ENCODE measurements at places on chromosomes 3 and 15.

GRCh38 chr3:48409291-48410201 lies 20.3 kb downstream of the PLXNB1 start:
- DNase-seq, result no peak

DNA sequence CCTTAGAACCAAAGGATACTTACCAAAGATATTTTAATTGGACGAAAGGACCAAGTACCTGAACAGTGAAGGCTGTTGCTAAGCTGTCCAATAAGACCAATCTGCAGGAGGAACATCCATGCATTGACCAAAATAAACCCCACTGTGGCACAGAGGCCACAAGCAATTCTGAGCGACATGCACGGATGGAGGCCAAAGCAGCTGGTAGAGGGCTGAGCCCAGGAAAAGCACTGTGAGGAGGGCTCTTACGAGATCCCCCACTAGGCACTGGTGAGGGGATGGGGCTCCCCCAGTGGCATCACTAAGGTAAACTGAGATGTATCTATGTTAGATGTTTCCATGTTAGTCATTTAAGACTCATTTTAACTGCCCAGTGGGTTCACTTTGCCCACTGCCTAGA lies 720.2 kb upstream of the LMCD1 start:
- no peak for DNase-seq

GRCh38 chr3:138011722-138012121 lies 1.8 kb downstream of the CLDN18 start:
- no peak for DNase-seq

- DNase-seq, result no peak
These were observed 28.3 kb upstream of the HERC1 start for GRCh38 chr15:63861946-63862517.

DNA sequence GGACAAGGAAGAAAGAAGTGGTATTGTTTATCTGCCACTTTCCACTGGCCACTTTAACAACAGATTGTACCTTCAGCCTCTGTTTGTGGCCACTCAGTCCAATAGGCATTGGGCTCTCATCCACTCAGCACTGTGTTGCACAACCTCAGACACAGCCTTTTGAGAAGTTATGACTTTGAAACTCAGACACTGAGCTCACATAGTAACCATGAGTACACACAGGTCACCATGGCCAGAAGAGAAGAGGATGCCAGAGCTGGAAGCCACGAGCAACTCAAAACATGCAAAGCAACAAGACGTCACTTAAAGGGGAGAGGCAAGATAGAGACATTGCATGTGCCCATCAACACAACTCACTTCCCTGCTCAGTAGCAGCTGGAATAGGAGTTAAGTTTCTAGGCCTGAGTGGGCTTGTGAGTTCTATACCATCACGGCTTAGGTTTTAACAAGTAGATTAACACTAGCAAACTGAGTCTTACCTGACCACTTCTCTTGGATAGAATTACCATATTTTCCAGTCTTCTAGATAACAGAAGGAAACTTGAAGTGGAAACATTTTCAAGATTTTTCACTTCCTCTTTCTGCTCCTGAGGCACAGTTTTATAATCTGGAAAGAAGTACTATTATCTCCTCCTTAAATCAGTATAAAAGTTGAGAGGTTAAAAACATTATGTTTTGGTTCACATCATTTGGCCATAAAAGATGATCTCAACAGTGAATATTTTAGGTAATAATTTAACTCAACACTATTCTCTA lies 103.5 kb downstream of the IMPG2 start:
- no peak for DNase-seq

DNA sequence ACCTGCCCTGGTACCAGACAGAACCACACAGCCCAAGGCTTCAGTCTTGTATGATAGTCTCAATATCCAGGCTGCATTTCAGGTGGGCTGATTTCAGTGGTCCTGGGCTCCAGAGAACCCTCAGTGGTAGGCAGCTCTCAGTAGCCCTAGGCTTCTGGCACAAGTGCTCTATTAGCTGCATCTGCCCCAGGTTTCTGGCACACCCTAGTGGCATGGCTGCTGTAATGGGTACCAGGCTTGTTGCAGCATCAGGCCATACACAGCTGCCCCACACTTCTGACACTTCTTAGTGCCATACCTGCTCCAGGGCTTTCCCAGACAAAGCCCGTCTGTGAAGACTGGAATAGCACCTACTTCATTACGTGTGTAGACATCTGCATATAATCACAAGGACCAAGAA lies 1062.2 kb upstream of the EPHA6 start:
- DNase-seq, result no peak

GRCh38 chr3:26099692-26100091 lies 309.8 kb downstream of the OXSM start:
- DNase-seq, result no peak

DNA sequence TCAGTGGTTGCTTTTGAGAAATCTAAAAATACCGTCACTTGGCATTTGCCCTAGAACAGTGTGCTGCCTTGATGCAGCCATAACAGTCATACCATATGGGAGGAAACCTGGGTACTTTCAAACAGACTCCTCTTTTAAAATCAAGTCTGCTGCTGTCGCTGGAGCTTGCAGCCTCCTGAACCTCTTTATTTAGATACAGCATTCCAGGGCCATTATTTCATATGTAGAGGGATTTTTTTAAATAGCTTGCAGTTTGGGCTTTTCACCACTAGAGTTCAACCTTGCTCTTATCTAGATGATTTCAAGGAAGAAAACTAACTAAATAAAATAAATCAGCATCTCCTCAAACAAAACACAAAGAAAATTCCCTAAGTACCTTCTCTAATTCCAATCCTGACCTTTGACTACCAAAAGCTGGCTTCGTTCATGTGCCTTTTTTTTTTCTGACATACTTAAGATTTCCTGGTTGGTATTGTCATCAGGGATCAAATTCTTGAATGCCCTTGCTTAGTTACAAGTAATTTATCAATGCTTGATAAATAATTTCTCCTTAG lies 111.6 kb downstream of the KBTBD8 start:
- DNase-seq, result peak; percentile 19

DNA sequence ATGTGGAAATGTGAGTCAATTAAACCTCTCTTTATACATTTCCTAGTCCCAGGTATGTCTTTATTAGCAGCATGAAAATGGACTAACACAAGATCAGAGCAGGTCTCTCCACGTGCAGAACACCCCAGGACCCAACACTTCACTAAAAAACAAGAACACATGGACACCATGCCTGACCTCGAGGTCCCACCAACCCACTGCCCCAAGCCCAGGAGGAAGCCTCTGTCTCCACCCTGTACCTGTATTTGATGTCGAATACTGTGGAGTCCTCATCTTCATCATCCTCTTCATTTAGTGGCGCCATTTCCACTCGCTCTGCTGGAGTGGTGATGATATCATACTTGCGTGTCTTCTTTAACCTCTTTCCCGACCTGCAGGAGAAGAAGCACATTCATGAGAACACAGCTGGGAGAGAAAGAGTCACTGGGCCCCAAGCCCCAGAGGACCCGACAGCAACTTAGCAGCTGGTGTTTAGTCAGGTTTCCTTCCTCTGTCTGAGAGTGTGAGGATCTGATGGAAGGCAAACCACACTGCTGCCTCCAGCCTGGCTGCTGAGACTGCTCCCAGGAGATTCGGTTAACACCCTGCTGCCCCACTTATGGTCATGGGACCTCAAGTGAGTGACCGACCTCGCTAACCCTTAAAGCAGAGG lies 25.5 kb downstream of the FAM174B start:
- no peak for DNase-seq

DNA sequence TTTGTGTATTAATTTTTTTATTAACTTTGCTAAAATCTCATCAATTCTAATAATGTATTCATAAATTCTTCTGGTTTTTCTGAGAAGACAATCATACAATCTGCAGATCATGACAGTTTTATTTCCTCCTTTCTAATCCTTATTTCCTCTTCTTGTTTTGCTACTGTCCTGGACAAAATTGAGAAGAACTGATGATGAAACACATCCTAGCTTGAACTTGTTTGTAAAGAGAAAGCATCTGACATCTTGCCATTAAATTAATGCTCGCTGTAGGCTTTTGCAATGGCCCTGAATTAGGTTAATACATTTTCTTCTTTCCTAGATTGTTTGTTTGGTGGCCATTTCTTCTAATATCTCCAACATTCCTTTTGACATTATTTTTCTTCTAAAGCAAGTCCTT lies 110.9 kb upstream of the TPM1 start:
- DNase-seq, result no peak

GRCh38 chr3:111956449-111956848 lies 22.4 kb upstream of the ABHD10 start:
- DNase-seq, result no peak

GRCh38 chr3:173709026-173709425 lies 311.5 kb downstream of the NLGN1 start:
- no peak for DNase-seq

DNA sequence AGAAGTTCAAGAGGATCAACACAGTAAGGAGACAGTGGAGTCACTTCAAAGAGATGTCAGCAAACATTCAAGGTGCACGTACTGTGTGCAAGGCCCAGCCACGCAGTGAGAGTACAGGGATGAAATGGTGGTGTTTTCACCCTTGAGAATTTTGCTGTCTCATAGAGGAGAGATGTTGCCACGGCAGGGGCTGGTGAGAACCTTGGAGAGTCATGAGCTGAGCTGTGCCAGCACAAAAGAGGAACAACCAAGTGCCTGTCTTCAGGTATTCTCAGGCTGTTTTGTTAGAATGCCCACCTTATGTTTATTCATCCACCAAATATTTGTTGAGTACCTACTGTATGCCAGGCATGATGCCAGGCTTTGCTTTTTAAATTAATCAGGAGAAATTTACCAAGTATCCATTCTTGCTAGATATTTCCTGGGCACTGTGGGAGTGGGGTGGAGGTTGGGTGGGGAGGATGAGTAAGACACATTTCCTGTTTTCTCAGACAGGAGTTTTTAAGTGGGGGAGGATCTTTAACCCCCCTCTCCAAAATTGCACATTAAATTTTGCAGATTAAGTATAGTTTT lies 72.6 kb downstream of the SLC6A11 start:
- no peak for DNase-seq

DNA sequence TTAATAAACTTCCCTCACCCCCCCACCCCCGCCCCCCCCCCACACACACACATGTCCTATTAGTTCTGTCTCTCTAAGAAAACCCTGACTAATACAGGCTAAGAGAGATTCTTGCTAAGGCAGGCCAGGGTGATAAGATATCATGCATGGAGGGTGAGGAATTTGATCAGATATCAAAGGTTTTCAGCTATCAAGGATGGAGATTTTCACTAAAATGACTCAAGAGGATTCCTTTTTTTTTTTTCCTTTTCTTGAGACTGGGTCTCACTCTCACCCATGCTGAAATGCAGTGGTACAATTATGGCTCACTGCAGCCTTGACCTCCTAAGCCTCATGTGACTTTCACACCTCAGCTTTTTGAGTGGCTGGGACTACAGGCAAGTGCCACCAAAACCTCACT lies 14.9 kb upstream of the SENP7 start:
- no peak for DNase-seq

DNA sequence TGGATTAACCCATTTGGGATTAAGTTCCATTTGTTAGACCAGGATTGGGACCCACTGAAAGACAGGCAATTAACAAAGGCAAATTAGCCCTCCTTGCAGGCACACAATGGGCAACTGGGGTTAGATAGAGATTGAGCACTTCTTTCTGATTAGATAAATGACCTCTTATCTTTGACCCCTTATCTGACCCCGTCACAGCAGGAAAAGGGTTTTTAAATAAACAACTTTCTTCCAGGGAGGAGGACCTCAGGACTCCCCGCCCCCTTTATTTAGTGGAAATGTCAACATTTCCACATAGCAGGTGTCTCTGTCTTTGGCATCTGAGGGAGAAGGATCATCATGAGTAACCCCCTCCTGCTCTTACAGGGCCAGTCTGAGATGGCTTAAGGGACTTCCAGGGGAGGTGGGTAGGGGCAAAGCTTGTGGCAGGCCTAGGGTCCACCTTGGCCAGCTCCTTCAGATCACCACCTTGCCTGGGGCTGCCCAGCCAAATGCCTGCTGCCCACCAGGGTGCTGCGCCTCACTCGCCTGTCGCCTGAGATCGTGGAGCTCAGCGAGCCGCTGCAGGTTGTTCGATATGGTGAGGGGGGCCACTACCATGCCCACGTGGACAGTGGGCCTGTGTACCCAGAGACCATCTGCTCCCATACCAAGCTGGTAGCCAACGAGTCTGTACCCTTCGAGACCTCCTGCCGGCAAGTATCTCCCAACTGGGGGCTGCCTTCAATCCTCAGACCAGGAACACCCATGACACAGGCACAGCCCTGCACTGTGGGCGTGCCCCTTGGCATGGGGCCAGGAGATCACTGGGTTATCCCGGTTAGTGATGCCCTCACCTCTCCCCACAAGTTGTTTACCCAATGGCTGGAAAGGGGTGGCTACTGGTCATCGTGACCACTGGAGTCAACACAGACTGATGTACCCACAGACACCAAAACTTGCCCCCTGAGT lies 2.6 kb upstream of the WDR6 start:
- no peak for DNase-seq

DNA sequence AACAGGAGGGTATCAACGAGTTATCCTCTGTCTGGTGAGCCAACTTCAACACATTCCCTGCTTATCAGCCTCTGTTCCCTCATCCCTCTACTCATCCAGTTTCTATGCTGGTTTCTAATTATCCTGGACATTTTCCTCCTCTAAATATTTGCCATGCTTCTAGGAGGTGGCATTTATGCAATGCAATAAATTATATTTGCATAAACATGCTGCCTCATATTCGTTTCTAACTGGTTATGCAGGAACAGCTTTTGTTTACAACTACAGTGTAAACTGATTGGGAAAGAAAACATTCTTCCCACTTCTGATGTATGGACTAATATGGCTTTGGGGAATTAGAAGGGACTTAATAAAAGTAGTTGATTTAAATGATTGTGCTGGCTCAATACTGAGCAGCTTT lies 122.3 kb downstream of the TFG start:
- no peak for DNase-seq

DNA sequence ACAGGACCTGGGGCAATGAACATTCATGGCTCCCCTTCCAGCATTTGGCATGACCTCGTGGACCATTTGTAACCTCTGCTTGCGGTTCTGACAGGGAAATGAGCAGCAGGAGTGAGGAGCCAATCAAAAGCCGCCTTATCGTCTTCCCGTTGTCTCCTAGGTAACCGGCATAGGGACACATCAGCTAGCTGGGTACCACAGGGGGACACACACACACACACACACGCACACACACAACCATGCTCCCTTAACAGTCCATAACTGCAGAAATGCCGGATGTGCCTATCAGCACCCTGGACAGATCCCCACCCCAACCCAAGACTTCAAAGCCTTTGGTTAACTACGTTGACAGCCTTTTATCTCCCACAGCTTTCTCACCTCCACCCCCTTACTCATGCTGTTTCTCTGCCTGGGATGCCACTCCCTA lies 53.4 kb upstream of the CCDC174 start:
- peak; percentile 21 for DNase-seq

GRCh38 chr15:78637776-78638435 lies 3.1 kb downstream of the CHRNB4 start:
- DNase-seq, result no peak

GRCh38 chr3:179948740-179949139 lies 88.0 kb downstream of the PEX5L start:
- no peak for DNase-seq

DNA sequence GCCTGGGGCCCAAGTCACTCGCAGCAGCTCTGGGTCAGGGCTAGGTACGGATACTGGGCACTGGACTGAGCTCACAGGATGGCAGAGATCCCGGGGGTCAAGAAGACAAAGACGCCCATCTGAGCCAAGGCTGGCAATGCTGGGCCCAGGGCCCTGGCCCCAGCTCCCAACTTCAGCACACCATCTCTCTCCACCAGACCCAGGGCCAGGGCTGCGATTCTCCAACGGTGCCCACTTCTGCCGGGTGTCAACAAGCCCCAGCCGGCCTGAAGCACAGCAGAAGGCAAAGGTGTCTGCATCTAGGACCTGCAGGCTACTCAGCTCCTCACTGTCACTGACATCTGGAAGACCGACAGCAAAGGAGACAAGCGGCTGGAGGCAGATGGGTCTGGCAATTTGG lies 8.6 kb downstream of the WDR73 start:
- DNase-seq, result no peak
